Activated CD4-positive, alpha-beta memory T cell treated with anti-CD3 and anti-CD28 coated beads for 36 hours (primary cell): ENCODE measurements at places on chromosomes 4 and X. TPM values are rescaled to one million over a fixed set of nuclear protein-coding genes. Genes with fewer than 3 reads are reported as not detected.

GRCh38 chr4:10877076-10877475 lies 192.5 kb upstream of the CLNK start:
- H3K4me3 ChIP-seq = no peak overlapping the region
- DNase-seq = no peak
- H3K36me3 ChIP-seq = no peaks in the 10 kb centered on the region
- no peaks in the 10 kb centered on the region for H3K27me3 ChIP-seq
- no peaks in the 10 kb centered on the region for H3K4me1 ChIP-seq

- no peaks in the 10 kb centered on the region for H3K36me3 ChIP-seq
- H3K4me1 ChIP-seq = no peaks in the 10 kb centered on the region
- H3K4me3 ChIP-seq = no peak overlapping the region
- H3K27ac ChIP-seq = no peak overlapping the region
- no peak for DNase-seq
Measured at GRCh38 chrX:151814767-151815166, 80.2 kb downstream of the CNGA2 start.

DNA sequence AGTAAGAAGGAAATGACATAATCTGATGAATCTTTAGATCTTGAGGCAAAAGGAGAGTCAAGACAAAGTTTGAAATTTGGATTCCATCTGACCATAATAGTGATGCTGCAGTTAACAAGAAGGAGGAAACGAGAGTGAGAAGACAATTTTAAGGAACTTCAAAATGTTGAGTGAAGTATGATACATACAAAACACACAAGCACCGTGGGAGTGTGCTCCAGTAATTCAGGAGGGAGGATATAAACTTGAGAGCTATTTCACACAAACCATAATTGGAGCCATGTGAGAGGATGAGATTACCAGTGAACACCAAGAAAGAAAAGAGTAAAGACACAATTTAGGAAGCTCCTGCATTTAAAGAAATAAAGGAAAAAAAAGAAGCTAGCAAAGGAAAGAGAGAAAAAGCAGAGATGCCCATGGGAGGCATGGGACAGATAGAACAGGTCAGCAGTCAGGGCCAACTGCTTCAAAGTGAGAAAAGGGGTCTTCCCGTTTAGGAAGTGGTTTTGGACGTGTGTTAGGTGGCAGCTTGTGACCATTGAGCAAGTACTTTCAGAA lies 150.7 kb upstream of the SLC7A11 start:
- no peaks in the 10 kb centered on the region for H3K27me3 ChIP-seq
- H3K36me3 ChIP-seq = no peaks in the 10 kb centered on the region
- no peak overlapping the region for H3K27ac ChIP-seq
- no peak overlapping the region for H3K4me3 ChIP-seq

- H3K4me1 ChIP-seq = no peaks in the 10 kb centered on the region
- no peaks in the 10 kb centered on the region for H3K27me3 ChIP-seq
- no peak for DNase-seq
- no peak overlapping the region for H3K4me3 ChIP-seq
- H3K27ac ChIP-seq = no peak overlapping the region
- no peaks in the 10 kb centered on the region for H3K36me3 ChIP-seq
Measured at GRCh38 chrX:103615781-103616371, 8.1 kb downstream of the TCEAL3 start.

Gene COL4A6
- total RNA-seq = not detected

DNA sequence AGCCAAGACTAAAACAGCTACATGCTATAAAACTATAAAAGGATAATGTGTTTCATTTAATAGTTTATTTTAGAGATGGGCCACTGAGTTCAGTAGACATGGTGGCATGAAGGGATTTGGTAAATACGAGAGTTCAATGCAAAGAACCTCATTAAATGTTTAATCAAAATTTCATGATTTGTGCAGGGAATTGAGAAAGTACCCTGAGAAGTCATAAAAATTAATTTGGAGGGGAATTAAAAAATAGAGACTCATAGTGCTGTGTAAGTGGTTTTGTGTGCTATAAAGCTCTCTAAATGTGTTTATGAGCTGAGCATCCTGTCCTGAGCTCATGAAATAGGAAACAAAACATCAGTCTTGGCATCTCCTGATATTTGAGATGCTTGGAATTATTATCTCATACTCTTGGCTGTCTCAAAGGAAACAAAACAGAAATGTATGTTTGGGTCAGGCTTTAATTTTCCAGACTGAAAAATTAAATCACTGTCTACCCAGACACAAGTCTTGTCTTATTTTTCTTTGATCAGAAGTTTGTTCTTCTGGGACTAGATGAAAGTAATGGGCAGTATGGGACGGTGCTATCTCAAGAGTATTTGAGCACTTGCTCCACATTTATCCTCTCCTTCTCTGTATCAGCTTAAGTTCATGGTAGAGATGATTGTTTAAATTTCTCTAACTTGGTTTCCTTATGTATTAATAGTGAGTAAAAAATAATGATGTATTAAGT lies 38.0 kb upstream of the EMCN start:
- no peaks in the 10 kb centered on the region for H3K36me3 ChIP-seq
- H3K4me3 ChIP-seq = no peak overlapping the region
- no peak overlapping the region for H3K27ac ChIP-seq
- DNase-seq = no peak
- peaks cover 9% of the 10 kb centered on the region for H3K27me3 ChIP-seq

- H3K27me3 ChIP-seq = no peaks in the 10 kb centered on the region
- no peaks in the 10 kb centered on the region for H3K4me1 ChIP-seq
- no peak overlapping the region for H3K27ac ChIP-seq
Measured at GRCh38 chr4:109406337-109406931, 27.2 kb upstream of the SEC24B start.

GRCh38 chrX:5957506-5957905 lies 271.2 kb downstream of the NLGN4X start:
- DNase-seq = no peak
- H3K4me3 ChIP-seq = no peak overlapping the region
- H3K27me3 ChIP-seq = no peaks in the 10 kb centered on the region

Gene PAGE4
- not detected for total RNA-seq

Gene IL15
- total RNA-seq = 2.2 TPM

Gene FGF13
- not detected for total RNA-seq

- H3K36me3 ChIP-seq = no peaks in the 10 kb centered on the region
- no peak overlapping the region for H3K4me3 ChIP-seq
- no peaks in the 10 kb centered on the region for H3K4me1 ChIP-seq
- H3K27ac ChIP-seq = no peak overlapping the region
- peaks cover 4% of the 10 kb centered on the region for H3K27me3 ChIP-seq
Measured at GRCh38 chrX:17960891-17961290, 99.8 kb upstream of the RAI2 start.

- no peak overlapping the region for H3K4me3 ChIP-seq
- peaks cover 27% of the 10 kb centered on the region for H3K4me1 ChIP-seq
- no peak overlapping the region for H3K27ac ChIP-seq
- H3K27me3 ChIP-seq = no peaks in the 10 kb centered on the region
- no peaks in the 10 kb centered on the region for H3K36me3 ChIP-seq
Measured at GRCh38 chrX:15675490-15675921, 10.9 kb upstream of the CLTRN start.

DNA sequence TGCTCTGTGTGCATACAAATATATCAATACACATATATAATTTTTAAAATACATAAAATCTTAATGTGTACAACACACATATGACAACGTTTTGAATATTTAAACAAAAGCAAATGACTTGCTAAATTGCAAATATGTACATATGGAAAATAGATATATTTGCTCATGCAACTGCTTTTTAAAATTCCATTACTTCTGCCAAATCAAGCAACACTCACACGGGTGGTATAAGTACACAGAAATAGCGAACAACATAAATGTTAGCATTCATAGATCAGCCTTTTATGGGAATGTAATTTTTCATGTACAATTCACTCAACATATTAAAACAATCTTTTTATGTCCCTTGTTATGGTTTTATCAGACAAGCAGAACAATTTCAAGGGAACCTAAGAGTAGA lies 116.3 kb downstream of the DMD start:
- H3K27me3 ChIP-seq = no peaks in the 10 kb centered on the region
- no peak overlapping the region for H3K27ac ChIP-seq
- no peak overlapping the region for H3K4me3 ChIP-seq
- no peak for DNase-seq
- no peaks in the 10 kb centered on the region for H3K4me1 ChIP-seq
- no peaks in the 10 kb centered on the region for H3K36me3 ChIP-seq

GRCh38 chr4:89615051-89615450 lies 221.9 kb downstream of the SNCA start:
- H3K4me3 ChIP-seq = no peak overlapping the region
- no peaks in the 10 kb centered on the region for H3K27me3 ChIP-seq
- H3K36me3 ChIP-seq = no peaks in the 10 kb centered on the region
- peaks cover 25% of the 10 kb centered on the region for H3K4me1 ChIP-seq
- H3K27ac ChIP-seq = no peak overlapping the region
- no peak for DNase-seq

GRCh38 chr4:30756553-30756952 lies 36.4 kb downstream of the PCDH7 start:
- H3K4me3 ChIP-seq = no peak overlapping the region
- H3K27me3 ChIP-seq = no peaks in the 10 kb centered on the region
- H3K4me1 ChIP-seq = no peaks in the 10 kb centered on the region
- H3K27ac ChIP-seq = no peak overlapping the region
- DNase-seq = no peak

Gene TMLHE
- total RNA-seq = 13.9 TPM

Gene GASK1B
- total RNA-seq = not detected

DNA sequence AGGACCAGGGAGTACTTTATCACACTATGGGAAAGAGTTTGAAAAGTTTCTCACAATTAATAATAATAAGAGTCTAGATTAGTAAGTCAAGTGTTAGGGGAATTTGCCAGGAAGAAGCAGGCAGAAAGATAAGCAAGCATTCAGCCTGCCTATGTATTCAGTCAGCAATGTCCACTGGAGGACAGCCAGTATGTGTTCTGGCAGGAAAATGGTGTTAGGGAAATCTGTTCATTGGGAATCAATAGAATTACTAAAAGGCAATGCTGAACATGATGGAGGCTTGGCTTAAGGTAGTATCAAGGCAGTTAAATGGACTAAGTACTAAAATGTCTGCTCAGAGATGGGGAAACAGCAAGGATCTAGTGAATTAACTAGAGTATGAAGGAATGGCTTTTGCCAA lies 221.2 kb downstream of the PPP4R3C start:
- no peaks in the 10 kb centered on the region for H3K36me3 ChIP-seq
- no peaks in the 10 kb centered on the region for H3K27me3 ChIP-seq
- H3K4me3 ChIP-seq = no peak overlapping the region
- no peak for DNase-seq

Gene XG
- not detected for total RNA-seq

GRCh38 chrX:37608156-37608555 lies 36.7 kb downstream of the LANCL3 start:
- no peaks in the 10 kb centered on the region for H3K36me3 ChIP-seq
- H3K27me3 ChIP-seq = no peaks in the 10 kb centered on the region
- H3K27ac ChIP-seq = no peak overlapping the region
- no peak for DNase-seq
- H3K4me1 ChIP-seq = no peaks in the 10 kb centered on the region

- no peak overlapping the region for H3K27ac ChIP-seq
- H3K4me3 ChIP-seq = no peak overlapping the region
- H3K27me3 ChIP-seq = no peaks in the 10 kb centered on the region
- DNase-seq = no peak
Measured at GRCh38 chrX:1596676-1597344, 5.4 kb downstream of the AKAP17A start.

Gene GUCY1A1
- not detected for total RNA-seq

DNA sequence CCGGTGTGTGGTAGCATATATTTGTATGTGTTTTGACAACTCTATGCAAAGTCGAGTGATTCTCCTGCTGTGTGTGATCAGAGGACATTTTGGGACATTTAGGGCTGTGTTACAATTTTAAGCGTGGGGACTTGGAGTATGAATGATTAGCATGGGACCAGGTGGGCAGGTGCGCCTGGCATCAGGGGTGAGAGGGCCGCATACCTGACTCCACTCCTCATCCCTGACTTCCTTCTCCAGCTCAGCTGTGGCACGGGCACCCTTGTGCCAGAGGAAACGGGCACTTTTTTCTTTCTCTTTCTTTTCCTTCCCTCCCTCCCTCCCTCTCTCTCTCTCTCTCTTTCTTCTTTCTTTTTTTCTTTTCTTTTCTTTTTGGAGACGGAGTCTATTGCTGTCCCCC lies 15.7 kb upstream of the PLCXD1 start:
- no peaks in the 10 kb centered on the region for H3K4me1 ChIP-seq
- H3K36me3 ChIP-seq = no peaks in the 10 kb centered on the region
- no peaks in the 10 kb centered on the region for H3K27me3 ChIP-seq
- no peak for DNase-seq
- H3K4me3 ChIP-seq = no peak overlapping the region

Gene SERTM2
- total RNA-seq = not detected

DNA sequence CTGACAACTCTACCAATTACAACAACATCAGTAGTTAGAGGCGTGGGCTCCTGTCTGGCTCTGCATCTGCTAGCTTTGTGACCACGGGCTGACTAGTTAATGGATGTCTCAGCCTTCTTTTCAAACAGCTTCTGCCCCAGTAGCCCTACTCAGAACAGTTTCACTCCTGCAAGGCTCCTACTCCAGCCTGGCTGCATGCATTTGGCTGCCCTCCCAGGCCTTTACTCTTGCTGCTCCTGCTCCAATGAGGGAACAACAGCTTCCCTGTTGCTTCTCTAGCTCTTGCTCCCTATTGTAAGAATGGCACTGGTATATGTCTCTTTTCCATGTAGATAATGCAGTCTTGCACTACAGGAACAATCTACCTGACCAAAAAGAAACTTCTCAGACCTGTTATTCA lies 93.3 kb downstream of the TTC29 start:
- H3K4me3 ChIP-seq = no peak overlapping the region
- no peak for DNase-seq
- no peaks in the 10 kb centered on the region for H3K36me3 ChIP-seq
- no peak overlapping the region for H3K27ac ChIP-seq

- no peak overlapping the region for H3K27ac ChIP-seq
- H3K4me1 ChIP-seq = no peaks in the 10 kb centered on the region
- no peaks in the 10 kb centered on the region for H3K36me3 ChIP-seq
- DNase-seq = no peak
- no peak overlapping the region for H3K4me3 ChIP-seq
Measured at GRCh38 chr4:149638073-149638472, 177.6 kb downstream of the IQCM start.

Gene PCYT1B
- 0.24 TPM for total RNA-seq

GRCh38 chr4:8675383-8675782 lies 82.8 kb downstream of the CPZ start:
- no peak overlapping the region for H3K4me3 ChIP-seq
- no peaks in the 10 kb centered on the region for H3K4me1 ChIP-seq
- H3K36me3 ChIP-seq = no peaks in the 10 kb centered on the region
- no peaks in the 10 kb centered on the region for H3K27me3 ChIP-seq
- no peak overlapping the region for H3K27ac ChIP-seq

DNA sequence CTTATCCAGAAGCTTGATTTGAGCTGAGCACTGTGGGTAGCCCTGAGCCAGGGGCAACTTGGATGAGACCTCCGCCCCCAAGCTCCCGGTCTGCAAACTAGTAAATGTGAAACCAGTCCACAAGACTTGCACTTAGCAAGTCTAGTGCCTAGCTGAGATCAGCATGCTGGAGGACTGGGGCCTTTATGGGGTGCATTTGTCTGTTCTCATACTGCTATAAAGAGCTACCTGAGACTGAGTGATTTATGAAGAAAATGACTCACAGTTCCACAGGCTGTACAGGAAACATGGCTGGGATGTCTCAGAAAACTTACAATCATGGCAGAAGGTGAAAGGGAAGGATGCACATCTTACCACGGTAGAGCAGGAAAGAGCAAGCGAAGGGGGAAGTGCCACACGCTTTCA lies 42.1 kb upstream of the HOPX start:
- H3K4me1 ChIP-seq = peaks cover 23% of the 10 kb centered on the region
- peak; percentile 77 for DNase-seq
- H3K36me3 ChIP-seq = no peaks in the 10 kb centered on the region
- peak overlapping the region; percentile 5 for H3K4me3 ChIP-seq
- H3K27ac ChIP-seq = peak overlapping the region; percentile 80
